Lower lobe of right lung (tissue), 2 donors: ENCODE measurements at places on chromosomes 3 and 15.

DNA sequence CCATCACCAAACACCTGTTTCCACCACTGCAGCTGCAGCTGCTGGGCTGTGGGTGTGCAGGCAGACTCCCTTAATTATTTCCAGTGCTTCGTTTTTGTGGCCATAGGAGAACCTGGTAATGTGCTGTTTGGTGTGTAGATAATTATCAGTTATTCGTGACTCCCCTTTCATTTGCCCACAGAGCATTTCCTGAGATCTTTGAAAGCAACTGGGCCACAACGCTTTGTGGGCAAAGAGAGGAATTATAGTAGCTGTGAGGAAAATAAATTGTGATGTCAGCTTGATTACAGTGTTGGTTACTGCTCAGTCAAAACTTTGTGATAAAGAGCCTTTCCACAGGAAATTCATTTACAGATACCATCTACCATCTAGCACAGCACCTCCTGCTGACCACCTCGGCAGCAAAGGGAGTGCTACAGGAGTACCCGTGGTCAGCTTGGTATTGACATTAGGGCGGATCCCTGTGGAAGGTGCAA lies 193.3 kb upstream of the SLCO3A1 start:
- no peak for DNase-seq

- no peak for DNase-seq
Observed at GRCh38 chr3:197027896-197028727, 1.5 kb downstream of the MELTF start.

DNA sequence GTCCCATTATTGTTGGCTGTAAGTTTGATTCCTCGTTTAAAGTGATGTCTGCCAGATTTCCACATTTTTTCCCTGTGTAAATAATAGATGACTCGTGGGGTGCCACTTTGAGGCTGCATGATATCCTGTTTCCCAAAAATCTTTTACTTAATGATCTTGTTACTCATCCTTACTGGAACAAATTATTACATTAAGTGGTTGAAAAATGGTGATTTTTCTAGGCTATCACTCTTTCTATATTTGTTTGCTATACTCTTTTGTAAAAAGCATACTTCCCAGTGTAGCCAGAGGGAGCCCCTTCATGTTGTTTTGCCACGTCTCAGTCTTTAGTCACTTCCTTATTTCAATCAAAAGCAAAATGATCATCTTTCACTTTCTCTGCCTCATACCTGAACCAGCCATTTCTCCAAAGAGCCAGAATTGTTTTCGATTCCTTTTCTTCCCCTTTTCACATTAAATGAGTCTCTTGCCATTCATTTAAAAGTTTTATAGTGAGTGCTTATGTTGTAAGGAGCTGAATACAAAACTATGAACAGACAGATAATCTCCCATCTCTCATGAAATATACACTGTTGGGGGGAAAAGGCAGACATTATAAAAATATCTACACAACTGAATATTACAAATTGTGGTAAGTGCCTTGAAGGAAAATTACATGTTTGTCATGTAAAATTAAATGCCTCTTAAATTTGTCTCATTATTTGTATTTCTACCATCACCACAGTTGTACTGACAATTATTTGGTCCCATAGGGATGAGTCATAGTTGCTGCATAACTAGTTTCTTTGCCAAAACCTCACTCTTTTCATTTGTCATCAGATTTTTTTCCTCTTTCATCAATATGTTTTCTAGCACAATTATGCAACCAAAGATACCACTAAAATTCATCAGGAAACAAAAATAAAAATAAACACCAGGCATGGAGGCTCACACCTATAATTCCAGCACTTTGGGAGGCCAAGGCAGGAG lies 41.5 kb downstream of the ADGRG7 start:
- no peak for DNase-seq

GRCh38 chr15:48858401-48858800 lies 19.5 kb upstream of the EID1 start:
- DNase-seq, result no peak

- no peak for DNase-seq
Observed at GRCh38 chr3:10823516-10823818, 7.4 kb downstream of the SLC6A11 start.

GRCh38 chr3:15453501-15453900 lies 26.1 kb downstream of the EAF1 start:
- DNase-seq, result no peak

DNA sequence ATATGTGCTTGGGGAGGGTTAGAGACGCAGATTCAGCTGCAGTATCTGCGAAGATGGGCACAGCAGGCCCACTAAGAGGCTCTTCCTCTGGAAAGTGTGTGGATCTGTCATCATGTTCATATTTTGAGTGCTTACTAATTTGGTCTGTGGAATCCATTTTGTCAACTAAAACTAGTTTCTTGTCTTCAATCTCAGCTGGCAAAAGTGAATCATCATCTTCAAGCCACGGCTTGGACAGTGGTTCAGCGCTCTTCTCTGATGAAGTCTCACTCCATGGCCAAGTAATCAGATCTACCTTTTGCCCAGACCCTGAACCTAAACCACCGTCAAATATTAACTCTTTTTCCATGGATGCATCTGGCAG lies 76.2 kb downstream of the IMPG2 start:
- no peak for DNase-seq

DNA sequence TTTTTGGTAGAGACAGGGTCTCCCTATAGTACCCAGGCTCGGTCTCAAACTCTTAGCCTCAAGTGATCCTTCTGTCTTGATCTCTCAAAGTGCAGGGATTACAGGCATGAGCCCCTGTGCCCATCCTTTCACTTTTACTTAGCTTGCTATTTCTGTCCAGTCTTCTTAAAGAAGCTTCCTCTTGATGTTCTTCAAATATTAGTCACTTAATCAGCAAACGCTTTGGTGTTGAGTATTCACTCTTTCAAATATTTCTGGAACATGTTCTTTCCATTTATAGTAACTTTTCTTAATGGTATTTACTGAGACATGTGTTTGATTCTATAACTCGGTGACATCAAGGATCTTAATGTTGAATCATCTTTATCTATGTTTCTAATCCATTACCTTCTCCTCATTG lies 122.1 kb downstream of the CNTN6 start:
- DNase-seq, result no peak

DNA sequence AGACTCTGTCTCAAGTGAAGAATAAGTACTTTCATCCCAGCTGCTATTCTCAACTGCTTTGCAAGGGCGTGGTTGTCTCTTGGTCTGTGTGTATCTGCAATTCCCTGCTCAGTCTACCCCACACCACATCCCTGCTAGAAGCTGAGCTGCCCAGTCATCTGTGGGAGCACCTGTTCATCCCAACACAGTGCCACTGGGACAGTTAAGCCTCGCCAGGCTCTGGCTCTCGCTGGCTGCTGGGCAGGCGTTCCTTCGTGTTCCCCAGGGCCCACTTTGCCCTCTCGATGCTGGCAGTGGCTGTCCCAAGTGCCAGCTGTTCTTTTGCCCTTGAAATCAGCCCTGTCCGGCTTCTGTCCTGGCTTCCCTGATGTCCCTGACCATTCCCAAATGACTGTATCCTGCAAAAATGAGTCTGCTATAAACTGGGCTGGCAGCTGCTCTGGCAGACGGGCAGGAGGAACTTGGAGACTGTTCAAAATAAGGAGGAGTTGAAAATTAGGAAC lies 91.6 kb upstream of the KLHL25 start:
- no peak for DNase-seq

DNA sequence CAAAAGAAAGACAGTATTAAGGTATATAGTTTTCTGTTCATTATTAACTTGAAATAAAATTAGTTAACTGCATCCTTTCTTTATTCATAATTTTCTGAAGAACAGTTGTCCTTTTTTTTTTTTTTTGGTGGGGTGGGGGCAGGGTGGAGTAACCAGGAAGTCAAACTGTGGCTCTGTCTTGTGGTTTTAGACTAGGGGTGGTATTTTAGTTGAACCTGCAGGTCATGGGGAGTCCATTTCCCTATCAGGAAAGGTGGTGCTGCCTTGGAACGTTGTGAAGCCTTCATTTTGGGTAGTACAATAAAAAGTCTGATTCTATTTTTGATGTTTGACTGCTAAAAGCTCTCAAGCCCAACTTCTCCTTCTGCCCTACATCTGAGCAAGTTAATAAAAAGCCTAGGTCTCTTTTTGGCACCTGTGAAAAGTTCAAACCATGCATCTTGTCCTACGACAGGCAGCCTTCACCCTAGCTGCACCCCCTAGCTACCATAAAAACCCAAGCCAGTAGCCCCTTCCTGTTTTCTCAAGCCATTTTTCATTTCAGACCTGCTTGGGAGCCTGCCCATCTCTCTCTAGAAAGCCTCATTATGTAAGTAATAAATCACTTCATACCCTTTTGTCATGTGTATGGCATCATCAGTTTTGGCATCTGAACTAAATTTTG lies 31.2 kb upstream of the RIOX2 start:
- DNase-seq, result no peak

DNA sequence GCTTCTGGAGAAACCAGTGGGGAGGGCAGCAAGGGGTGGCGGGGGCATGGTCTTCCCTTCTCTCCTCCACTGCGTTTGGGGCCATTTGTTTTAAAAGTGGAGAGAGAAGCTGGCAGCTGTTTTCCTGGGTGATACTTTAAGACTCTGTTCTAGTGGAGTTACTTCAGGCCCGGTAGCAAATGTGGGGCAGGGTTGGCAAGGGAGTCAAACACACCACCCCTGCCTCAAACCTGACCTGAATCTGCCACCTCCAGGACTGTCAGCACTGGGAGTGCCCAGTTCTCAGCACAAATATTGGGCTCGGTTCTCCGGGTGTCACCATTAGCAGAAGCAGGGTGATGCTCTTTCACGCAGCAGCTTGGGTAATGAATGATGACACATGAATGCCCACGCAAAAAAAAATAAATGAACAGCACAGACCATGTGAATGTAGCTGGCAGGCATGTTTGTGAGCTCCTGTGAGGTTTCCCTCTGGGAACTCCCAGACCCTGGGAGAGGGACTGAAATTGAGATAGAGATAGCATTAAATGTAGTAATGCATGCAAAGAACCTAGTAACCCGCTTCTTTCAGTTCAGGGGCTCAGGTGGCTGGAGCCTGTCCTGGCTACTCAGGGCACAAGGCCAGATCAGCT lies 424.0 kb downstream of the MCTP2 start:
- no peak for DNase-seq

GRCh38 chr3:128153156-128154041 lies at the start of gene EEFSEC:
EEFSEC (plus strand) TSS chr3:128153481; CDS start chr3:128153508, 27 bp downstream.
- peak; percentile 89 for DNase-seq

DNA sequence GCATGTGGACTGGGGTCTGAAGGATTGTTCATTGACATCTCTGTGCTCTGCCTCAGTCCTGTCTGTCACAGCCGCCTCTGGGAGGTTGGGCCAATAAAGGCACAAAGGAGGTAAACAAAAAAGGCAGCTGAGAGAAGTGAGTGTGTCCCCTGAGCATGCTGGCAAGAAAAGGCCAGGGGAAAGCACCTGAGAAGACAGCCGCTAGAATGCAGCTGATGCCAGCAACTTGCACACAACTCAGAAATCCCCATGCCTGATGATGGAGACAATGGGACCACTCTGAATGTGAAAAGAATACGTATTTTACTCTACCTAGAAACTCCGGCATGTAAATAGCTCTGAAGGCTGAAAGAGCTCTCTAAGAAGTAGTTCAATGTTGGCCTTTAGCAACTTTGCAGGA lies 118.7 kb downstream of the KCNH8 start:
- DNase-seq, result no peak

- DNase-seq, result no peak
Observed at GRCh38 chr3:154194877-154195276, 73.7 kb downstream of the ARHGEF26 start.

GRCh38 chr15:56325186-56325585 lies 40.0 kb upstream of the TEX9 start:
- no peak for DNase-seq

DNA sequence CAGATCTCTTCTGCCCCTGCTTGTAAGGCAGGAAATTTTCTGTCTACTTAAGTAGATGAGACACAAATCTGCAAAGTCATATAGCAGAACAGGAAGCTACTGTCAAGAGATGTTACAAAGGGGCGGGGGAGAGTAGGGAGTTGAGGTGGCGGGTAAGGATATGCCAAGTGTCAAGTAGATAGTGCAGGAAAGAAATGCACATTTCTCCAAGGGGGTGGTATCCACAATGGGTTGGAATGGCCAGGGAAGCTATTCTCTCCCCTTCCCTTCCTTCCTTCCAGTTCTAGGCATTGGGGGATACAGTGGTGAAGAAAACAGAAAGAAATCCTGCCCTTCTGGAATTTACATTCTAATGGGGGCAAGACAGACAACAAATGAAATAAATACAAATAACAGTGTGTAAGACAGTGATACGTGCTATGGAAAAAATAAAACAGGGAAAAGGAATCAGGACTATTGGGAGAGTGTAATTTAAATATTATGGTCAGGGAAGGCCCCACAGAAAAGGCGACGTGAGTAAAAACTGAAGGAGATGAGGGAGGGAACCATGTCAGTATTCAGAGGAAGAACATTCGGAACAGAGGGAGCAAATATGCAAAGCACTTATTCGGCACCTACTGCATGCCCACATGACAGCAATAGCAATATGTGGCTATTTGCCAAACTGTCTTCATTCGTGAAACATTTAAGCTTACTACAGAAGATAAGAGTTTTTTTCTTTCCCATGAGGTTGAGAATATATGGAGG lies 42.8 kb upstream of the RNU6-1 start:
- no peak for DNase-seq
